ENCODE measurements at places on chromosomes 13 and 19. TPM values are rescaled to one million over a fixed set of nuclear protein-coding genes. Genes with fewer than 3 reads are reported as not detected.

Gene ZNF548
- 3.4 TPM for total RNA-seq

Gene ANGPTL8
- not detected for total RNA-seq

Gene SPACA4
- total RNA-seq = not detected

Gene ADPRHL1
- total RNA-seq = 11.1 TPM

Gene GJB2
- total RNA-seq = 0.98 TPM

Gene ZNF99
- total RNA-seq = not detected

Gene PEAK3
- not detected for total RNA-seq

Gene NANOS3
- total RNA-seq = 3.9 TPM

Gene CEACAM4
- total RNA-seq = not detected

Gene AMER2
- total RNA-seq = not detected

Gene ZNF492
- not detected for total RNA-seq

Gene F10
- not detected for total RNA-seq

Gene ZGLP1
- total RNA-seq = 1.7 TPM

Gene GTF2F2
- total RNA-seq = 20.2 TPM

Gene ZNF69
- total RNA-seq = not detected

Gene CYP2S1
- total RNA-seq = 26.4 TPM

Gene C19orf33
- total RNA-seq = 732 TPM

Gene OLFM4
- not detected for total RNA-seq

Gene MEDAG
- not detected for total RNA-seq

Gene ZSWIM9
- 8.1 TPM for total RNA-seq

Gene FGF22
- total RNA-seq = 0.62 TPM

Gene KIR2DL4
- not detected for total RNA-seq

Gene LRRC25
- 0.05 TPM for total RNA-seq

Gene PALM3
- total RNA-seq = 1.9 TPM

Gene MTUS2
- not detected for total RNA-seq

Gene ZNF568
- 1.2 TPM for total RNA-seq

Gene CLEC17A
- total RNA-seq = not detected

Gene LILRB3
- total RNA-seq = 0.05 TPM

Gene NLRP4
- total RNA-seq = not detected

Gene COX6B2
- 1.5 TPM for total RNA-seq

Gene IGFL2
- 0.84 TPM for total RNA-seq

Gene ADAT3
- 6.1 TPM for total RNA-seq

Gene HCST
- total RNA-seq = not detected

Gene TMIGD2
- not detected for total RNA-seq

Measured in A549 treated with CpdA at 1 μM for 4 hours (cell line).